ENCODE measurements at places on chromosomes 3 and 15.

DNA sequence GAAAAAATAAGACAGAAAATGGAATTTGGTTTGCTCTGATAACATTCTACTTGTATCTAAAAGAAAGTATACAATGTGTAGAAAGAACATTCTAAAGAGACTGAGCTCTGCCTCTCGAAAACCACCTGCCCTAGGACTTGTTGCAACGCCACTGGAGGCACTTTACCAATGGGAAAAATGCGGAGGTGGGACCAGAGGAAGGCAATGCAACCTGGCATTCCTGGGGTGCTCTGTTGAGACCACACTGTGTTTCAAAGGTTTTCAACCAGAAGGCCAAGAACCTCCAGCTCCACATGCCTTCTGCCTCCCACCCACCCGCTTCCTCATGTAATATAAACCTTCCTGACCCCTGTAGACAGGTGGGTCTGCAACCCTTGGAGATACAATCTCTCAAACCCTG is 4.5 kb downstream of the PROK2 start:
- DNase-seq: no peak

GRCh38 chr3:161969867-161970266 is 473.3 kb downstream of the OTOL1 start:
- DNase-seq: peak; percentile 26

GRCh38 chr15:59221511-59222505 is 15.2 kb downstream of the LDHAL6B start:
- DNase-seq: peak; percentile 9

- no peak for DNase-seq
Measured at GRCh38 chr3:156533205-156533604, 21.7 kb downstream of the SSR3 start.

All from amniotic stem cell (primary cell).